CD8-positive, alpha-beta T cell (primary cell): ENCODE measurements at places on chromosomes 6 and 20.

- DNase-seq = no peak
Measured at GRCh38 chr6:43268355-43268700, 25.0 kb downstream of the TTBK1 start.

DNA sequence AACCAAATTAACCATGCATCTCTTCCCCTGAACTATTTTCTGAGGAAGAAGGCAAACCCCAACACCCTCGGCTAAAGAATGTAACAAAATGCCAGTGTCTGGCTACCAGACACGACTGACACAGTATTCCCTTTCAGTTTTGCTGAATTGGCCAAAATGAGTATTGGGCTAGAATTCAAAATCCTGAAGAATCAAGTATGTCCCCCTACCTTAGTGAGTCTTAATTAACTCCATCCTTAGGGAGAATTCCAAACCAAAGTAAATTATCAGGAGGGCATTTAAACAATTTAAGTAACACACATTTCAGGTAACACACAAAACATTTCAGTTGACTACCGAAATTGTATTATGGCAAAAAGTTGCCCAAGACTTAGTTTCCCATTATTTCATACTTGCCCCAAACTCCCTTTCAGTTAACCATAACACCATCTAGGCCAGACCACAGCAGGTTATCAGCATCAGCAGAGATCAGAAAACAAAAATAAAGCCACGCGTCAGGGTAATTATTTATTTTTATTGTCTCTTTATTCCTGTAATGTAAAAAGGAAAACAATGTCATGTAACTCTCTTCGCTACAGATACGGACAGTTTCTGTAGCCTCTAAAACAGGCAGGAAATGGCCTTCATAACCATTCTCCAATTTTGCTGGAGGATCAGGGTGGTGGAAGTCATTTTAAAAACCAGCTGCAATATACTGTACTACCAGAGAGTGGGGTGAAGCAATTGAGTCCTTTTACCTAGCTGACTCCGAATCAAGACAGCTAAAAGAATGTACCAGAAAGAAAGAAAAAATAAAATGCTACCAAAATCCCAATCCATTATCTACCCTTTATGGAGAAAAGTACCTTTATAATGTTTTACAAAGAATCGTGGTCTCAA is 1.9 kb downstream of the SNX5 start:
- DNase-seq = peak; percentile 72

- DNase-seq = no peak
Measured at GRCh38 chr6:47456536-47456975, 21.0 kb upstream of the CD2AP start.

GRCh38 chr20:46494077-46494476 is 19.3 kb downstream of the ZNF334 start:
- no peak for DNase-seq

DNA sequence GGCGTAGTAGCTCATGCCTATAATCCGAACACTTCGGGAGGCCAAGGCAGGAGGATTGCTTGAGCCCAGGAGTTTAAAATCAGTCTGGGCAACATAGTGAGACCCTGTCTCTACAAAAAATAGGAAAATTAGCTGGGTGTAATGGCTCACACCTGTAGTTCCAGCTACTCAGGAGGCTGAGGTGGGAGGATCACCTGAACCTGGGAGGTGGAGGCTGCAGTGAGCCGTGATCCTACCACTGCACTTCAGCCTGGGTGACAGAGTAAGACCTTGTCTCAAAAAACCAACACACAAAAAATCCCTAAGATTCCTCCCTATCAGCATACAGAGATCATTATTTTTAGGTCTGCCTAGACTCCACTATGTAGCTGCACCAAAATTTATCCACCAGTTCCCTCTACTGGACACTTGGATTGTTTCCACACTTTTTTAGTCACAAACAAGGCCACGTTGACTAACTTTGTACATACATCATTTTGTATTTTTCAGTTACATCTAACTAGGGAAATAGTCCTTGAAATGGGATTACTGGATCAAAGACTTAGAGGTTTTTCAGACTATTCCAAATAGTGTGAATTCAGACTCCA is 3.6 kb upstream of the PHF1 start:
- DNase-seq = no peak
